ENCODE measurements at places on chromosomes 7 and 10.
A peak's percentile ranks its signal among the peaks of the same experiment; 100 is the strongest.

DNA sequence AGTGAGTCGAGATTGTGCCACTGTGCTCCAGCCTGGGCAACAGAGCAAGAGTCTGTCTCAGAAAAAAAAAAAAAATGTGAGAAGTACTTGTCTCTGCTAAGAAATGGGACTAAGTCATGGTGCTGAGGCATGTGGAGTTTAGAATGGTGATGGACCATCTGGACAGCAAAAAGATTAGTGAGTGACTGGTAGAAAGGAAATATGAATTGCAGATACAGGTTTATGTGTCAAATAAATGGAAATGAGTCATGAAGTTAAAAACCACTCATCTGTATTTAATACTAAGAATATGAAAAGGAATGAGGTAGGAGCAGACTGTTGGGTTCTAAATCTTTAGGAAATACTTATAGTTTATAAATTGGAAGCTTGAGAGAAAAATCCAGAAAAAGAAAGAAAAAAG lies 625.7 kb upstream of the ANKRD30A start:
- no peak for DNase-seq

DNA sequence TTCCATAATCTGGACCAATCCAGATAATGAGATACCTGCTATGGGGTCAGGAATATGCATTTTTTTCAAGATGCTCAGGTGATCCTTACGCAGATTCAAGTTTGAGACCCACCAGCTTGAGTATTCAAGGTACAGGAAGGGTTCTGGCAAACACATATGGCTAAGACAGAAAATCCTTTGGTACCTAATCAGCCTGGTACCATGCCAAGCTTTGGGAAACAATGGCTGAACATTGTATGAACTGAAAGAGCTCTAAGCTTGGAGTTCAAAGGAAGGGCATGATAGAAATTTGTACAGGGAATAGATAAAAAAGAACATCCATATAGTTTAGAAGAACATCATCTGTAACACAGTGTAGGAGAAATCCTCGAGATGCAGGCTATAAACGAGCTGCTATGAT lies 382.7 kb downstream of the THSD7A start:
- no peak for DNase-seq

GRCh38 chr10:97049670-97050069 lies 136.1 kb downstream of the SLIT1 start:
- no peak for DNase-seq

DNA sequence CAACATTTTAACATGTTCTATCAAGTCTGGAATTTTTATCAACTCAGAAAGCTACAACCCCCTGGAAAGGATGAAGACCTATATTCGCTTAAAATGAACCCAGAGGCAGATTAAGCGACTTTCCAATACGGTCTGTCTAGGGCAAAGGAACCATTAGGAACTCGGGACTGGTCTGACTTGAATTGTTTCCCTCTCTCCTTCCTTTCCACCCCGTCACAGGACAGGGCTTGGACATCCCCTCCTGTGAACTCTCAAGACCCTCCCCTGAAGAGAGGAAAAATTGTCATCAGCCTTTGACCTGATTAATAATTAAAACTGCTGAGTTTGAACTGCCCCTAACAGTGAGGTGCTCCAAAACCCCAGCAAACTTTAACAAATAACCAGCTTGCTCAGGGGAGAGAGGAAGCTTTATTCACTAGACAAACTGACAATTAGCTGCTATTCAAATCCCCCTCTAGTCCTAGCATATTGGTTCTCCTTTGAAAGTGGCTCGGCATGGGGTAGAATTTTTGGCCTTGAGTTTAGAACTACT lies 22.6 kb upstream of the SLF2 start:
- no peak for DNase-seq

GRCh38 chr10:126191192-126191591 lies 197.1 kb downstream of the ADAM12 start:
- no peak for DNase-seq

DNA sequence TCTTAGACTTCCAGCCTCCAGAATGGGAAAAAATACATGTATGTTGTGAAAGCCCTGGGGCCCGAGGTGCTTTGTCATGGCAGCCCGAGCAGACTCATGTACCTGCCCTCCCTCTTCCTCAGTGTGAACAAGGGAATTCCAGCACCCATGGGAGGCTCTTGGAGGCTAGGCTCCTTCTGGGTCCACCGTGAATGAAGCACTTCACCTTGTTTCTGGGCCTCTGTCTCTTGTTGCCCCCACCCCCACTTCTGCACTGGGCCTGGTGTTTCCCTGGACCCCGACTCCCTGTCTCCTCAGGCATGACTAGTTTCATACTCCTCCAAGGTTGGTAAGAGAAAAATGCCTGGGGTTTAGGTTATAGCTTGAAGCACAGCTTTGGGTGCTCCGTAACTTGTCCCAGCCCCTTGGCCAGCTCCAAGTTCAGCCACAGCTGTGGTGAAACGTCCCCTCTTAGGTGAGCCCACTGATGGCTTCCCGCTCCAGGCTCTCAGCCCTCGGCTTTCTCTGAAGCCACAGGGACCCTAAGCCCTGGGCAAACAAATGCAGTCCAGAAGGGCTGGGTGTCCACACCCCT lies 30.2 kb upstream of the ARHGAP22 start:
- DNase-seq: no peak

GRCh38 chr7:155020996-155021395 lies 18.1 kb upstream of the PAXIP1 start:
- no peak for DNase-seq

GRCh38 chr7:63014792-63015191 lies 983.9 kb upstream of the ZNF722 start:
- no peak for DNase-seq

DNA sequence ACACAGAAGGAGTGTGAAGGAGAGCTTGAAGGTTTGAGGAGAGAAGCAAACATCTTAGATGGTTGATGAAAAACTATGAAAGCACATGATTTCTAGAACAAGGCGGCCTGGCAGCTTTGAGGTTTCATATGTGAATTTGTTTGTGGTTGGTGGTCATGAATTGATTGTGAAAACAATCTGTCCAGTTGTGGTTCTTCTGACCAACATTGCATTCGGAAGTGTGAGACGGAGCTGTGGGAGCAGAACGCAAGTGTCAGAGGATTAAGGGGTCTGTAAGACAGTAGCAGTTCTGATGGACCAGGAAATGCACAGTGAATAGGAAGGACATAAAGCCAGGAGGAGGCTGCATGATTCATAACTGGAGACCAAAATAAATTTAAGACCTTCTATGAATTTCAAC lies 594.6 kb downstream of the NXPH1 start:
- DNase-seq: no peak

DNA sequence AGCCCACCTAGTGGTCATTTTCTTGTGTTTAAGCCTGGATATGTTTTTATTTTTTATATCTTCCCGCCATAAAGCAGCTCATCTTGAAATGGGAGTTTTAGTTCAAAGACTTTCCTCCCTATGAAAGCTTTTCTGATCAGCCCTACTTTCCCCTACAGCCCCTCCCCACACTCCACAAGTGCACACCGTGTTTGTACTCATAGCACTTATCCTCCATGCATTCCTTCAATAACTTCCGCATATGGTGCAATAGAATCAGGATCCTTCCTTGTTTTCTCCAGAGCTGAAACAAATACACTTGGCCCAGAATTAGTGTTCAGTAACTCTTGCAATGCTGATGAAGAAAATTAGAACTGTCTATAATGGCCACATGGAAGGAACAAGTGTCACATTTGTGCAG lies 235.9 kb downstream of the KCNMA1 start:
- DNase-seq: no peak

GRCh38 chr7:119010635-119011034 lies 786.1 kb downstream of the ANKRD7 start:
- no peak for DNase-seq

- DNase-seq: no peak
Observed at GRCh38 chr7:137146552-137147337, 196.8 kb downstream of the PTN start.

- no peak for DNase-seq
Observed at GRCh38 chr7:77727936-77728701, 31.9 kb downstream of the RSBN1L start.

DNA sequence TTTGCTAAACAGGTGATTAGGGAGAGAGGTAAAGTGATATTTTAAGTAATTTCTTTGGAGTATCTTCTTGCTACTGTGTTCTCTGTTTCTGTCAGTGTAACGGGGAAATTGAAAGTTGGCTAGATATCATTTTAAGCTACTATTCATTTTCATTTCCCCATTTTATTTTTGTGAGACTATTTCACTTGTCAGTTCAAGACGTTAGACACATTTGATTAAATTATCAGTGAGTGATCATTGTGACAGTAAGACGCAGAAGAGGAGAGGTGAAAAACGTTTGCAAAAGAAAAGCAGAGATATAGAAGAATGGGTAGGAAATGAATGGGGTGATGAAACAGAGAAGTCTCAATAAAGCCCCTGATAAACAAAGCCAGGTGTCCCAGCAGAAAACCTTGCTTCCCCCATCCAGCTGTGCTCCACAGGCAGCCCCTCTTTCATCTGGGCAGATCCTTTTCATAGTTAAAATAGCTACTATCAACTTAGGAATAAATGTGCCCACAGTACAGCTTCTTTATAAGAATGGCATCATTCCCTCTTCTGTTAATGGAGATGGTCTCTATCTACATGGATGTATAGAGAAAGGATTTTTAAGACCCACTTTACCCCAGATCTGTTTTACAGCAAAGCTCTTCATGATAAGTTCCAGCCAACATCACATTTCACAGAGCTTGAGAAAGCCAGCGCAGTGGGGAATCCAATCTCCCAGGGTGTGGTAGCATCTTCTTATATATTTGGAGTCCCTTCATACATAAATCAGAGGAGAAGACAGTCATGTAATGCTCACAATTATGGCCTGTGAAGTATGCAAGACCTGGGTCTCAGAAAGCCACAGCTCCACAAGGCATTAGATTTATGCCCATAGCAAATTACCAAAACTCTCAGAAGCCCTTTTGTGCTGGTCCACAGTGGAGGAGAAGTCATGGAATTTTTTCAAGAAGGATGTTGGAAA lies 138.1 kb upstream of the ITGB1 start:
- no peak for DNase-seq

GRCh38 chr7:92057375-92057774 lies 76.9 kb downstream of the CYP51A1 start:
- DNase-seq: no peak

DNA sequence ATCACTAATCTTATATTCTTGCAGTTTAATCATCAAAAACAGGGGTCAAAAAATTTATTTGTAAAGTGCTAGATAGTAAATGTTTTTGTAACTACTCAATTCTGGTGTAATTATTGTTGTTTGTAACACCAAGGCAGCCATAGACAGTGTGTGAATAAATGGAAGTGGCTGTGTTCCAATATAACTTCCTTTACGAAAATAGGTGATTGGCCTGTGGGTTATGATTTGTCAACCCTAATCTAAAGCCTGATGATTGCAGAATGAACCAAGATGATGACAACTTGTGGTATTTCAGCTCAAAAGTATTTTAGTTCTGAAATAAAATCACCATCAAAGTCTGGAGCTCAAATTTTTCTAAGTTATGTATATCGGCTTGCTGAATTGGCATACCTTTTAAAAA lies 34.4 kb upstream of the ETV1 start:
- DNase-seq: no peak

GRCh38 chr10:47051741-47052238 lies 140.6 kb downstream of the PTPN20 start:
- no peak for DNase-seq

- no peak for DNase-seq
Observed at GRCh38 chr10:50033481-50033880, 34.3 kb upstream of the WASHC2A start.

DNA sequence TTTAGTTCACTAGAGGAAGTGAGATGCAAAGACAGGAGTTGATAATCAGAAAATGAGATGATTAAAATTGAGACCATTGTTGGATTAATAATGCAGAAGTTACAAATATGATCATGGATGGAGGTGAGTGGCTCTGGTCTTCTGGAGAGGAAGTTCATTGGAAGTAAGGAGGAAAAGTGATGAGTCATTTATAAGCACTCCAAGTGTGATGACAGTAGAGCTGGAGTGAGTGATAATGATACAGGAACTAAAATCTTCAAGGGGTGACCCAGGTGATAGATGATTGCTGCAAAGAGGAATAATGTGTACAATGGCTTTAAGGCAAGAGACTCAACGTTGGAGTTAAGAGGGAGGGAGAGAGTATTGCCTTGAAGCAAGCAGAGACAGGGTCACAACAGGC lies 20.7 kb downstream of the ZNF32 start:
- DNase-seq: no peak

DNA sequence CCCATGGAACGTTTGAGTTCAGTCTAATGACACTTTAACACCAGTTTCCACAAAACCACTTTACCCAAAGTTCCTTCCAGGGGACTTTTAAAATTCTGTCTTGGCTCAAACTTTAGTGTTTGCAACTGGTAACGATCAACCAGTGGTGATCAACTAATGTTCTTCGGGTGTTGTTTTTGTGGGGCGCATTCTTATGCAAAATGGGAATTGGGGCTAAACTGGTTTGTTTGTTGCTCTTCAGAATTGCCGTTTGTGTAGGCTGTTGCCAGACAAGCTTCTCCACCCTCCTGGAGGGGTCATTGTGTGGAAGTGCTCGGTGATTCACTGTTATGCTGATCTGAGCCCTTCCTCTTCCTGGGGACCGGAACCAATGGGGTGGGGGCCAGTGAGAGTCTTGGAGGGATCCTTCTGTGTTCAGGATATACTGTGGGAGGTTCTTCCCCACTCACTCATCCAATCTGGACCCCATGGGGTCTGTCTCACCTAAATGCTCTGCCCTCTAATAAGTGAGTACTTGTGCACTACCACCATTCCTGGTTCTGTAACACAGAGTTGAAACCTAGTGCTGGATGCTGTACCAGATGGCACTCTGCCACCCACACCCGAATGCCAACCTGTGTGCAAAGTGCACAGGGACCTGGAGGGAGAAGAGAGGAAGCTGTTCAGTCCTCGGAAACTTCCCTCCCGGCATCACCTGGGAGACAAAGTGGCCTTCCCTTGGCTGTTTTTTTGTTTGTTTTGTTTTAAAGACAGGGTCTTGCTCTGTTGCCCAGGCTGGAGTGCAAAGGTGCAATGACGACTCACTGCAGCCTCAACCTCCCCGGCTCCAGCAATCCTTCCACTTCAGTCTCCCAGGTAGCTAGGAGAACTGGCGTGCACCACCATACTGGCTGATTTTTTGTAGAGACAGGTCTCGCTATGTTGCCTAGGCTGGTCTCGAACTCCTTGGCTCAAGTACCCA lies 2.1 kb downstream of the NFE2L3 start:
- DNase-seq: peak; percentile 32

- DNase-seq: no peak
Observed at GRCh38 chr7:46990761-46991160, 591.1 kb downstream of the TNS3 start.

- DNase-seq: no peak
Observed at GRCh38 chr7:128259131-128260061, 18.3 kb downstream of the LEP start.

- DNase-seq: no peak
Observed at GRCh38 chr10:98963608-98964007, 272.0 kb downstream of the HPSE2 start.

DNA sequence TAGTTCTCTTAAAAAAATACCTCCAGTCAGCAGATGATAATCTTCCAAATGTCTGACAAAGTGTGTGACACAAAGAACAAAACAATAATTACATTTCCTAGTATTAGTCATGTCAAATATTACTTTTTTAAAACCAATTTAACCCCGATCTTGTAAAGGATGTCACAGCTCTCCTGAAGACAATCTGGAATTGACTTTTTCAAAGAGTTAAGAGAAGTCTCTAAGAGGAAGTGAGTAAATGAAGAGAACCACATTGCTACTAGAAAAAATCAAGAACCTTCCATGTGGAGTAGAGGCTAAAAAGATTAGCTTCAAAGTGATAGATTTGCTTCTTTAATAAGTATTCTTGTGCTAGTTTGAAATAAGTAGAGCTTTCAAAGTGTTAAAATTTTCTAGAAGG lies 218.2 kb upstream of the IMMP2L start:
- no peak for DNase-seq

GRCh38 chr7:30193336-30193943 lies 58.7 kb downstream of the MTURN start:
- no peak for DNase-seq
